ENCODE measurements at places on chromosomes 3 and 15.

- DNase-seq: no peak
Observed at GRCh38 chr3:36097209-36097608, 283.1 kb upstream of the STAC start.

- DNase-seq: no peak
Observed at GRCh38 chr3:153414982-153415381, 253.0 kb downstream of the RAP2B start.

- DNase-seq: peak; percentile 51
Observed at GRCh38 chr3:144351011-144351410, 379.4 kb downstream of the DIPK2A start.

DNA sequence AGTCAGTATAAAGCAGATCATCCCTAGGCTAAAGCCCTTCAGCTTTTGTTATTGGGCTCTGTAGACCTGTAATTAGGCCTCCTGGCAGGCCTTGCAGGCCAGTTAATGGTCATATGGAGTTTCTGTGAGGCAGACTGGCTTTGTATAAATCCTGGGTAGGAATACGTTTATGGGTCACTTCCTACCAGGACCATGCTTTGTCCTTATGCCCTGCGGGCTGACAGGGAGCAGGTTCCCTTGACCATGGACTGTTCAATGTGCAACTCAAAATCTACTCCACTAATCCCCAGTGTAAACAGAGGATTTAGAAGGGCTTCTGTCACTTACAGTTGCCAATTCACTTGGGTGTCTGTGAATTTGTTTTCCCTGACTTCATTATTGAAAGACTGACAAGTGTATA is 202.7 kb upstream of the MLF1 start:
- DNase-seq: no peak

- no peak for DNase-seq
Observed at GRCh38 chr3:184945886-184946625, 134.1 kb downstream of the VPS8 start.

DNA sequence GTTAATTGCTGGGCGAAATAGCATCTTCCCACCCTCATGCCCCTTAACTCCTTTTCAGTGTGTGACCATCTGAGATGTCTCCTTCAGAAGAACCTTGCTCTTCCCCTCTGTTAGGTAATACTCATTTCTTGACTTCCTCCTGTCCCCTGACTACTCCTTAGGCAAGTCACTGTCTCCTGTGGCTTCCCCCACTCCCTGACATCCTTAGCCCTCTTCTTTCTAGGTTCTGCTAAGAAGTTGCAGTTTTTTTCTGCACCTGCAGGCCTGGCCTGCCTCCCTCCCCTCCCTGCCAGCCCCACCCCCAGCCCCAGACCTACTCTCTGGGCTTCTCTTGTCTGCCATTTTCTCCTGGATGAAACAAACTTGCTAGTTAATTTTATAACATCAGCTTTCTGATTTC is 15.2 kb upstream of the EID1 start:
- DNase-seq: no peak

- DNase-seq: no peak
Observed at GRCh38 chr15:35445891-35446290, 100.1 kb downstream of the DPH6 start.

- no peak for DNase-seq
Observed at GRCh38 chr3:106341087-106341486, 472.3 kb upstream of the CBLB start.

- no peak for DNase-seq
Observed at GRCh38 chr15:94324835-94325767, 93.7 kb downstream of the MCTP2 start.

- DNase-seq: no peak
Observed at GRCh38 chr15:26842391-26842790, 24.5 kb upstream of the GABRA5 start.

DNA sequence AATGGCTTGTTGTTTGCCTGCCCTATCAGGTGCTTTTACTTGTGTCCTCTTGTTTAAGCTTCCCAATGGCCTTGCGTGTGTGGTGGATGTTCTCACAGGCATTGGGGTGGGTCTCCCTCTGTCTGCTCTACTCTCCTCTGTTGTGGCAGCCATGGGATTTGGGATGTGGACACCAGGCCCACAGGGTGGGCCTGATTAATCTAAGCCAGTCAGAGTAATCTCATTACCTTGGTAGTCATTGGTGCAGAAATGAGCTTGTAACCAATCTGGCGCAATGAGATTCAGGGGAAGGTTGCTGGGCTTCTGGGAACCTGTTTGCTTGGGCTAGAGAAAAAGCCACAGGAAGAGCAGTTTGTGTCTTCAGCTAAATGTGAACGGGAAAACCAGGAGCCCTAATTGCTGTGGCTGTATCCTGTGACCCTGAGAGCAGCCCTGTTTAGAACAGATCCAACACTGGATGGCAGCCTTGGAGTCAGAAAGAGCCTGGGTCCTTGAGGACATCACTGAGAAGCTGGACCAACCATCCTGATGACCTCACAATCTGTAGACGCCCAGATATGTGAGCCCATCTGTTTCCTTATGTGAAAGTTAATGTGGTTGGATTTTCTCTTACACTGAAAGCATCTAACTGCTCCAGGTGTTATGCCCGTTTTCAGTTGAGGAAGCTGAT is 157.3 kb upstream of the UBE2E1 start:
- peak; percentile 45 for DNase-seq

GRCh38 chr3:11379238-11379823 is 107.1 kb downstream of the ATG7 start:
- peak; percentile 37 for DNase-seq

- DNase-seq: peak; percentile 73
Observed at GRCh38 chr3:36776436-36776835, 12.1 kb upstream of the DCLK3 start.

DNA sequence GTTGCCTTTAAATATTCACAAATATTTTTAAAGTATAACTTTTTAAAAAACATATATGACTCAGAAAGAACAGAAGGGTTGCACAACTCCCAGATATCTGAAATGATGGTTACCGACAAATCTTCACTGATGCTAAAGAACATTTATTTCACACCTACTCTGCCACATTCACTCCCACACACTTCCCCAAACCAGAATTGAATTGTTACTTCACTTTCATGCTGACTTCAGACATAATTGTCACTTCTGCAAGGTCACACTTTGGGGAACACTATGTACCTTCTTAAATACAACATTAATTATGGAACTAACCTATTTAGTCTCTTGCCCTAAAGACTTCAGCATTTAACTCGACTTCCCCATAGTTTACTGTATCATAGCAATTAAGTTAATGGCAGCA is 795.1 kb downstream of the FHIT start:
- peak; percentile 8 for DNase-seq

DNA sequence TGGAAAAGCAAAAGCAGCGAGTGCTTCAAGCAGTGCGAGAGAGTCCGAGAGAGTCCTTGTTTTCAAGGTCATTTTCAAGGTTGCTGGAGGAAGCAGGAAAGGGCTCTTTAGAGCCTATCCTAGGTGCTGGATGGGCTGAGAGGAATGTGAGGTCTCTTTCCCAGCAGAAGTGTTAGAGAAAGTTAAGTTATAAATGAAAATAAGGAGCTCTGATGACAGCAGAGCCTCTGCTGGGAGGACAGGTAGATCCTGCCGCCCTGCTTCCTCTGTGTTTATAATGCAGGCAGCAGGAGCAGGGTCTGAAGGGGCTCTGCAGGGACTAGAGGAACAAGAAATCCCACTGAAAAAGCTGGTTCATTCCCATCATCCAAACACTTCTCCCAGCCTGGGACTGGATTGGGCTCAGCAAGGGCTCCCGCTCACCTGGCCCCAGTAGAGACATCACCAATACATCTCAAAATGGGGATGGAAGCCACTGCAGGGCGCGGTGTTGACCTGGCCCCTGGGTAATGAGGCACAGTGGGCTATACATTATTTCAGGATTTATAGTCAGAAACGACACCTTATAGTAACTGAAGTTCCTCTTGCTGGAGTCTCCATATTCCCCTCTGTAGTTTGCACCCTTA is 41.5 kb upstream of the RAB6B start:
- no peak for DNase-seq

- DNase-seq: peak; percentile 42
Observed at GRCh38 chr3:39638301-39638700, 170.8 kb downstream of the MOBP start.

DNA sequence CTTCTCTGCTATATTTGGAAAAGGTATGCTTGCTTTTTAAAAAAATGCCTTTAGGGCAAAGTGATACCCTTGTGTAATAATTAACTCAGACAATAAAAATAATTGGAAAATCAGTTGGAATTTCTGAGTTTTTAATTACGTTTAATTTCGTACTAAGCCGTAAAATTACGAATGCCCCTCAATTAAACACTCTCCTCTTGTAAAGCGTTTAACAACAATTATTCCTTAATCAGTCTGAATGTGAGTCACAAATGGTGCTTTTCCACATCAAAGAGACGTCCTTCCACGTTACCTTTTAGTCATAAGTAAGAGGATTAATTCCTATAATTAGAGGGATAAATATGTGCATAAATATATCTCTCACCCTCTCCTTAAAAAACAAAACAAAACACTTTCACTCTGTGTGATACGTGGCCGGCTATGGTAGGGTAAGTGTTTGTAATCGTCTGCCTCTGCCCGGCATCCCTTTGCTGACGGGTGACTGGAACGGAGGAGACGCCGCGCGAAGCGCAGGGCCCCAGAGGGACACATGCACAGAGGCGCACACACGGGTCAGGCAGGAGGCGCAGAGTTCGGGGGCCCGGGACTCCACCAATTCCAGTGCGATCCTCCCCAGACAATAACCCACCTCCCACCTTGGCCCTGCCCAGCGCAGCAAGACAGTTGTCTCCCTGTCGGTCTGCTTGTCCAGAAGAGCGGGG is 9.7 kb upstream of the MEIS2 start:
- DNase-seq: no peak

DNA sequence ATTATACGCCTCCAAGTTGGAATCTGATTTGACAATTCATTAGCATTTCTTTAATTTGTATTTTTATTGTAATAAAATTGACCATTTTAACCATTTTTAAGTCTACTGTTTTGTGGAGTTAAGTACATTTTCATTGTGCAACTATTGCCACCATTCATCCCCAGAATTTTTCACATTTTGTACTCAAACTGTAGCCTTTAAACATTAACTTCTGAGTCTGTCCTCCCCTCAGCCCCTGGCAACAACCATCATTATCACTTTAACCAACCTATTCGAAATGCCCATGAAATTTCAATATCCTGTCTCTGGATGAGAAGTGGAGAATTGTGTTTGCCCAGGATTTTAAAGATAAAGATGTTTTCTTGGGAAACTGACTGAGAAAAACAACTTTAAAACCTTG is 27.7 kb downstream of the IL1RAP start:
- no peak for DNase-seq

- no peak for DNase-seq
Observed at GRCh38 chr3:151550642-151551041, 89.8 kb upstream of the IGSF10 start.

DNA sequence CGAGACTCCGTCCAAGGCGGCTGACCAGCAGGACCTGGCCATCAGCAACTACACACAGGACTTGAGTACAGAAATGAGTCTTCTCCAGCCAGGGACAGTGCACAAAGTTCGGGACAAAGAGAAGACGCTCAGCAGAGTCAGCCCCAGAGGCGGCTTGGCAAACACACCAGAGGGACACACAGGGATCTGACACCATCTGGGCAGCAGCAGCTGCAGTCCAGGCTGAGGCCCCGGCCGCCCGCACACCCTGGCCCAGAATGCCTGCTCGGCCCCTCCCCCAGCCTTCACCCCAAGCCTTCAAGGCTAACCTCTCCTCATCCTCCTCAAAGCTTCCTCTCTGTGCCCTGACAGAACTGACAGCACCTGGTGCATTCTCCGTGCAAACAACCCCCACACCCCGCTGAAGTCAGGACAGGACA is 61.1 kb downstream of the XXYLT1 start:
- no peak for DNase-seq

DNA sequence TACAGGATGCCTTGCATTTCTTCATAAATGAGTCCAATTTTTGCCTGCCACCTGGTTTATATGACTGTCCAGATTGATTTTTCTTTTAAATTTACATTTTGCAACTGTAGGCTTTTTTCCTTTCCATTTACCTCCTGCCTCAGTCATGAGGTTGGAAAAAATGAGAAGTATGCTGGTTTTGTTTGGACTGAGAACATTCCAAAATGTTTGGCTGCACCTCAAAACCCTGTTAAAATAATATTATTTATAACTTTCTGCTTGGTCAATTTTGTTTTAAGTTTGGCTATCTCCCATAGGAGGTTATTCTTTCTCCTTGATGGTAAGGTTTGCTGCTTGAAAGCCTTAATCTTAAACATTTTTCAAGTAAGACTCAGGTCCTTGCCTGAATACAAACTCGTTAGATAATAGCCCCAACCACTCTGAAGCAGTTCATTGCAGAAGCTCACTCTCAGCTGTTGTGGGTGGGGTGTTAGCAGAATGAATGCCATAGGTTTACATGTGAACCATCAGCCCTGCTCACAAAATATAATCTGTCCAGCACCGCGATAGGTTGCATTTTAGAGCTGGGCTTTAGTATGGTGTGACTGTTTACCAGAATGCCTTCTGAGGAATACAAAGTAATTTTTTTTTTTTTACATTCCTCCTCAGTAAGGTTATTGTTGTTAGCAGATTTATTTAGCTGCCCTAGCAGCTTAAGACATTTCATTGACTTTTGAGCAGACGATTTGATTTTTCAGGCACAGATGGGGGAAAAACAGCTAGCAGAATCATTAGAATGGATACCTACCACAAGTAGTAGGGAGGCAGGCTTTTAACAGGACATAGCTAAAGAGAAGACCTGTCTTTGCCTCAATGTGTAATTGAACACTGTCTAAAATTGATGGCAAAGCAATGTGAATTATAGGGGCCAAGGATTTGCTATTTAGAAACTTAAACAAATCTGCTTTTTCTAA is 630.8 kb upstream of the KCNMB2 start:
- DNase-seq: no peak

- DNase-seq: peak; percentile 81
Observed at GRCh38 chr15:66251790-66252684, 1.5 kb downstream of the MEGF11 start.

- DNase-seq: no peak
Observed at GRCh38 chr15:46409841-46410301, 775.0 kb downstream of the SQOR start.

- no peak for DNase-seq
Observed at GRCh38 chr15:70829371-70830166, 24.4 kb downstream of the LARP6 start.

DNA sequence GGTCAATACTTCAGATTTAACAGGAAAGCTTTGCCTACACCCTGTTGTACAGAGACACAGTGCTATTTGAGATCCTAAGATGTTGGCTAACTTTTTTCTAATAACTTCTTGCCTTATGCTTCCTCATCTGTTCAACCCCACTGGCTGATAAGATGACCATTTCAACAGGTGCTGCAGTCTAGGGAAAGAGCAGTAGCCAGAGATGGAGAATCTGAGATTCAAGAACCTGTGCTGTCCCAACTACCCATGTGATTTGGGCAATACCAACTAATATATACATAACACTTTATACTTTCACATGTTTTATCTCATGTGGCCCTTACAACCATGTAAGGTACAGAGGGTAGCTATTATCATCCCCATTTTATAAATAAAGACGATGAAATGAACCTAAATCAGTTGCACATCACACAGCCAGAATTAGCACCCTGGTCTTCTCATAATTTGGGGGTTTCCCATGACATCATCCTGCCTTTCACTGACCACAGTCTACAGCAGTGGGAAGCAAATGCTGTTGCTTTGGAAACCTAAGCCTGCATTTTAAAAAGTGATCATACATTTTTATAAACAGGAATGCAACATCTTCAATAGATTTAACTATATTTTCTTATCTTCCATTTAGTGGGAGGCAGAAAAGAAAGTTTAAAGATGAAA is 9.7 kb downstream of the TTC23 start:
- DNase-seq: peak; percentile 74
